Activated CD4-positive, alpha-beta T cell treated with anti-CD3 and anti-CD28 coated beads for 36 hours (primary cell): ENCODE measurements at places on chromosomes 7 and 10. TPM values are rescaled to one million over a fixed set of nuclear protein-coding genes. Genes with fewer than 3 reads are reported as not detected.

The WEE2 gene
- total RNA-seq, result not detected

The ANKRD61 gene
- total RNA-seq, result 0.32 TPM

The COPG2 gene
- 23.5 TPM for total RNA-seq

The PCGF6 gene
- 14.8 TPM for total RNA-seq

The FRMD4A gene
- 1.3 TPM for total RNA-seq

The GJD4 gene
- total RNA-seq, result not detected

The RHBDD2 gene
- 21.6 TPM for total RNA-seq

The KCP gene
- not detected for total RNA-seq

The CCL24 gene
- not detected for total RNA-seq

The ZNF239 gene
- 2.4 TPM for total RNA-seq
